ENCODE measurements at places on chromosomes 4 and X. TPM values are rescaled to one million over a fixed set of nuclear protein-coding genes. Genes with fewer than 3 reads are reported as not detected.
A peak's percentile ranks its signal among the peaks of the same experiment; 100 is the strongest.

DNA sequence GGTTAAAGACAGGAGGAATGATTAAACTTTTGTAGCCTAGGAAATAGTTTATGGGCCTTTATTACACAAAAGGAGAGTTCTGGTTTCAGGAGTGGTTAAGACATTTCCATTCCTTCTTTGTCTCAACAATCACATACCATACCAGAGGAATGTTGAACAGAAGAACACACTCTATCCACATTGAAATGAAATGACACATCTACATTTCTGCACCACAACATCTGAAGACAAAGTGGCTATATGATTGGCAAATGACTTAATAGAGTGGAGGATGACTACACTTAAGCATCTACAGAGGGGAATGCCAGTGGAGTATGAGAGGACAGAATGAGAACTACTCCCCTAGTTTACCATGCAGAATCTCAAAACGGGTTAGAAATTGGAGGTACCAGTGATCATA is 8.0 kb downstream of the CYP2U1 start:
- DNase-seq = no peak
- no peak overlapping the region for H3K27ac ChIP-seq
- H3K4me3 ChIP-seq = no peak overlapping the region
- peaks cover 9% of the 10 kb centered on the region for H3K36me3 ChIP-seq
- H3K4me1 ChIP-seq = no peaks in the 10 kb centered on the region

DNA sequence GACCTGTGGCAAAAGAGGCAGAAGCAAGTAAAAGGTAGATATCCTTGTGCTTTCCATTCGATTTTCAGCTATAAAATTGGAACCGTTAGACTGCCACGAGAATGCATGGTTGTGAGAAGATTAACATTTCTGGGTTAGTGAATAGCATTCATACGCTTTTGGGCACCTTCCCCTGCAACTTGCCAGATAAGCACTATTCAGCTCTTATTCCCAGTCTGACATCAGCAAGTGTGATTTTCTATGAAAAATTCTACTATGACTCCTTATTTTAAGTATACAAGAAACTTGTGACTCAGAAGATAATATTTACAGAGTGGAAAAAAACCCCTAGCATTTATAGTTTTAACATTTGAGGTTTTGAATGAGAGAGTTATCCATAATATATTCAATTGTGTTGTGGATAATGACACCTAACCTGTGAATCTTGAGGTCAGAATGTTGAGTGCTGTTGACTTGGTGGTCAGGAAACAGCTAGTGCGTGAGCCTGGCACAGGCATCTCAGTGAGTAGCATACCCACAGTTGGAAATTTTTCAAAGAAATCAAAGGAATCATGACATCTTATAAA is 3.9 kb downstream of the FGB start:
- H3K4me3 ChIP-seq = no peak overlapping the region
- peaks cover 13% of the 10 kb centered on the region for H3K4me1 ChIP-seq
- no peak for DNase-seq
- peaks cover 2% of the 10 kb centered on the region for H3K27me3 ChIP-seq
- no peaks in the 10 kb centered on the region for H3K36me3 ChIP-seq
- no peak overlapping the region for H3K27ac ChIP-seq

Gene WDR17
- total RNA-seq = 2.7 TPM

Gene DAPP1
- 2.9 TPM for total RNA-seq

Gene CT45A5
- total RNA-seq = not detected

GRCh38 chrX:23317799-23318724 is 16.6 kb upstream of the PTCHD1 start:
- H3K4me1 ChIP-seq = no peaks in the 10 kb centered on the region
- no peak for DNase-seq
- H3K27ac ChIP-seq = no peak overlapping the region
- H3K4me3 ChIP-seq = no peak overlapping the region
- no peaks in the 10 kb centered on the region for H3K36me3 ChIP-seq

GRCh38 chr4:161629694-161630441 is 533.9 kb downstream of the FSTL5 start:
- H3K4me1 ChIP-seq = peaks cover 7% of the 10 kb centered on the region
- no peak for DNase-seq
- no peak overlapping the region for H3K27ac ChIP-seq
- no peaks in the 10 kb centered on the region for H3K36me3 ChIP-seq
- no peak overlapping the region for H3K4me3 ChIP-seq

Gene CXCL8
- total RNA-seq = 8.8 TPM

GRCh38 chr4:5887361-5888221 is 5.3 kb downstream of the CRMP1 start:
- H3K36me3 ChIP-seq = no peaks in the 10 kb centered on the region
- peaks cover 18% of the 10 kb centered on the region for H3K4me1 ChIP-seq
- H3K27ac ChIP-seq = no peak overlapping the region
- DNase-seq = no peak
- peak overlapping the region; percentile 72 for H3K4me3 ChIP-seq

GRCh38 chrX:56812515-56813105 is 83.6 kb downstream of the NBDY start:
- H3K4me1 ChIP-seq = peaks cover 10% of the 10 kb centered on the region
- H3K27me3 ChIP-seq = no peaks in the 10 kb centered on the region
- DNase-seq = no peak
- H3K27ac ChIP-seq = peak overlapping the region; percentile 47
- peaks cover 23% of the 10 kb centered on the region for H3K36me3 ChIP-seq

DNA sequence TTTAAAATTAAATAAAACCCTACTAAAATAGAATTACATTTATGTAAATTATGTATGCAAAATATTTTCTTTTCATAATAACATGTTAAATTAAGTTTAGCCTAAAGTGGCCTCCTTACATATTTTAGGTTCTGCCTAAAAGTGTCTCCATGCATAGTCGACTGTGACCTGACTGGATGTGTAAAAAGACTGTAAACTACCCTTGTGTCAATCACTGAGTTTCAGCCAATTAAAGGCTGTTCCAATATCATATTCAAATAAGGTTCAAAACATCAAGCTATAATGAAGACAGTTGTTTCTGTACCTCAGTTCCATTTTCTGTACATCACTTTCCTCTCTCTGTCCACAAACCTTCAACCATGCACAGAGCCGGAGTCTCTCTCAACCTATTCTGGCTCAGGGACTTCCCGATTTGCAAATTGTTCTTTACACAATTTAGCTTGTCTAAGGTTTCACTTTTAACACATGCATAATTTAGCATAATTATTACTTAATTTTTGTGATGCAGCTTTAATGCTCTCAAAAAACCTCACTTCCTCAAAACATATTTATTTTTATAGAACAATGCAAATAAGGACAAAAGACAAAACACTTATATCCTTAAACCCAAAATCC is 60.1 kb downstream of the SH3RF1 start:
- H3K36me3 ChIP-seq = peaks cover 26% of the 10 kb centered on the region
- H3K27ac ChIP-seq = no peak overlapping the region
- H3K4me3 ChIP-seq = no peak overlapping the region

GRCh38 chr4:5922556-5922955 is 29.7 kb upstream of the CRMP1 start:
- peaks cover 75% of the 10 kb centered on the region for H3K27me3 ChIP-seq
- DNase-seq = no peak
- peaks cover 2% of the 10 kb centered on the region for H3K4me1 ChIP-seq
- H3K36me3 ChIP-seq = no peaks in the 10 kb centered on the region

DNA sequence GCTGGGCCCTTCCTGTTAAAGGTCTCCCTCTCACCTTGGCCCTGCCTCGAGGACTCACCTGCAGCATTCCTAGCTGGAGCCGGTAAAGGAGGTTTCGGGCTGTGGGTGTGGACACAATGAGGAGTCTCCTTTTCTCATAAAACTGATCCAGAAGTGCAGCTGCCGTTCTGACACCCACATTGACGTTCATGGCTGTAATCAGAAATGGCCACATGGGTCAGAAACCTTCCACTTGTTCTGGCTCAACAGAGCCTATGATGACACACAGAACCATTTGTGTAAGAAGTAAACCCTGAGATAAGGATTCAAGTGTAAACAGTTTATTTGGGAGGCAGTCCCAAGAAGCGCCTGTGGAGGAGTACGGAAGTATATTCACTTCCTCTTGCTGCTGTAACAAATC is 63.8 kb downstream of the SRPX start:
- no peak overlapping the region for H3K27ac ChIP-seq
- no peaks in the 10 kb centered on the region for H3K4me1 ChIP-seq
- no peak for DNase-seq
- no peak overlapping the region for H3K4me3 ChIP-seq
- H3K36me3 ChIP-seq = no peaks in the 10 kb centered on the region

GRCh38 chr4:28639747-28640146 is 1779.1 kb downstream of the STIM2 start:
- no peak overlapping the region for H3K4me3 ChIP-seq
- H3K36me3 ChIP-seq = no peaks in the 10 kb centered on the region
- H3K27ac ChIP-seq = no peak overlapping the region
- no peaks in the 10 kb centered on the region for H3K4me1 ChIP-seq
- DNase-seq = no peak

GRCh38 chr4:171582961-171583581 is 230.1 kb upstream of the GALNTL6 start:
- H3K36me3 ChIP-seq = no peaks in the 10 kb centered on the region
- H3K27me3 ChIP-seq = no peaks in the 10 kb centered on the region
- DNase-seq = no peak
- no peak overlapping the region for H3K4me3 ChIP-seq
- no peak overlapping the region for H3K27ac ChIP-seq

DNA sequence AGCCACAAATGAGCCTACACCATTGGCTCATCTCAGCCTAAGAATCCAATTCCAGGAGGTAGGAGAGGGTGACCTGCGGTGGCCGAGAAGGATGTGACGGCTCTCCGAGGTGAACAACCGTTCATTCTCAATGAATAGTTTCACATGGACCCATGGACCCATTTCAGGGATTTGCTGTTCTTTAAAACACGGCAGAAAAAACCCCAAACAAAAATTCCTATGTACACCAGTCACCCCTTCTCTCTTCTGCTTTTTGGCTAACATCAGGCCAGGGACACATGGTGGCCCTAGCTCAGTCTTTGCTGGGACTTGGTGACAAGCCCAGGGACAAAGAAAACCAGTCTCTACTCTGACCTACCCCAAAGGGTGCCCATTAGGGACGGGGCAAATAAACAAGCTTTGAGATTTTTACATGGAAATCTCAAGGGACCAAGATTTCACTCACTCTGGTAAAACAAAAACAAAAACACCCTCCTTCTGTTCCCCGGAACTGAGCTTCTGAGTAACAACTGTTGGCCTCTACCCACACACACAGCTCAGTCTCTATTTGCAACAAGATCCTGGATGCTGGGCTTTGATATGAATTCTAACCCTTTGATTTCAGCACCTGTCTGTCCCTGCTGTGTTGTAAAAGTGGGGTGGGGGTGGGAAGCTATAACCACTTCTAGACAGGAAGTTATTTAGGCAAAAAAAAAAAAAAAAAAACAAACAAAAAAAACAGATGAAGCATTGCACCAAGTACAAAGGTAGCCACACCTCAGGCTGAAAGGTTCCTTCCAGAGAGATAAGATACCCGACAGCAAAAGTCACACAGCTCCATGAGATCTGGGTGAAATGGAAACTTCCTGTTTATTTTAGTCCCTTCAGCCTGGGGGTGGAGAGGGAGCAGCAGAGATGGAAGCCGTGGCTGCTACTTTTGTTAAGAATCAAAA is 49.0 kb downstream of the DDX3X start:
- no peaks in the 10 kb centered on the region for H3K27me3 ChIP-seq
- H3K4me3 ChIP-seq = no peak overlapping the region
- DNase-seq = no peak

DNA sequence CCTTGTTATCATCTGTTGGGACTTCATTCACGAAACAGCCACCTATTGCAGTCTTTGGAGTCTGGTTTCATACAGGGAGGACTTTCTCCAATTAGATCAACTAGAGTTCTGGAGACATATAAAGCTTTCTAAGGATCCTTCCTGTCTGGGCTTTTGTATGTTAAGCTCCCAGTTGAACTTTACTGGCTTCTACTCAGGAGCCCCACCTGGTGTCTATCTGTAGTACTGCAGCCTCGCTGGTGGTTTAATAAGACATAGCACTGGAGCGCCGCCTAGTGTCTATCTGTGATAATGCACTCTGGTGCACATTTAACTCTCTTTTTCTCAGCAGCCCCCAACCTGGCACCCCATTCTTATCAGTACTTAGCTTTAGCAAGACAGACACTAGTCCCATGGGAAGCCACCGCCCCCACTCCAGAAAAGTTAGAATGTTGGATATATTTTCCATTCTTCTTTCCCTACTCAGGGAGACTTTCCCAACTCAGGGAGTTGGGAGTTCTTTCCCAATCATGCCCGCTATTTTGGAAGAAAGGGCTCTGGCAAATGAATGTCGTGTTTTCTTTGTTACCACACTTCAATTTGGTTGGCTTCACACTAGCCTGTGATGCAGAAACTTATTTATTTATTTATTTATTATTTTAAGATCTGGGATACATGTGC is 36.9 kb upstream of the SYTL4 start:
- no peaks in the 10 kb centered on the region for H3K4me1 ChIP-seq
- no peak overlapping the region for H3K4me3 ChIP-seq
- H3K27me3 ChIP-seq = peaks cover 33% of the 10 kb centered on the region
- H3K27ac ChIP-seq = no peak overlapping the region
- DNase-seq = peak; percentile 48

GRCh38 chr4:19941434-19941833 is 310.3 kb upstream of the SLIT2 start:
- no peaks in the 10 kb centered on the region for H3K4me1 ChIP-seq
- no peaks in the 10 kb centered on the region for H3K36me3 ChIP-seq
- no peaks in the 10 kb centered on the region for H3K27me3 ChIP-seq
- H3K4me3 ChIP-seq = no peak overlapping the region
